Motor neuron (in vitro differentiated cells): ENCODE measurements at places on chromosomes 2 and 18. TPM values are rescaled to one million over a fixed set of nuclear protein-coding genes. Genes with fewer than 3 reads are reported as not detected.

DNA sequence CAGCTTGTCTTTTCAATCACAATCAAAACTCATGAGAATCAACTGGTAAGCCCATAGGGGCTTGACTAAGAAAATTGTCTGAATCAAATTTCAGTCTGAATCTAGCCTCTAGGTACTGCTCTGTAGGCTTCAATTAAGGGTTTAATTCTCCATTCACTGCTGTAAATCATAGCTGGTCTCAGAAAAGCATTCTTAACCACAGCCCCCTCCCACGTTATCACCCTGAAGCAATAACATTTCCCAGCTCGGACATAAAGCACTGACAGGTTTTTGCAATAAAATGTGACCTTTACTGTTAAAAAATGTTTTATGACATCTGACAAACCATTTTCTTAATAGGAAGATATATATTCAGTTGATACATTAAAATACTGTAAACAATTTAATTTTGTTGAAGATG lies 55.0 kb downstream of the LRP1B start:
- ATAC-seq = no peak

- ATAC-seq = no peak
These were observed 9.7 kb downstream of the ECEL1 start for GRCh38 chr2:232477751-232478510.

GRCh38 chr18:50559752-50560680 lies at the start of gene MAPK4:
Gene MAPK4 (plus strand): TSS chr18:50560087. CDS start chr18:50663959, 103,872 bp downstream.
- peak; percentile 84 for ATAC-seq

DNA sequence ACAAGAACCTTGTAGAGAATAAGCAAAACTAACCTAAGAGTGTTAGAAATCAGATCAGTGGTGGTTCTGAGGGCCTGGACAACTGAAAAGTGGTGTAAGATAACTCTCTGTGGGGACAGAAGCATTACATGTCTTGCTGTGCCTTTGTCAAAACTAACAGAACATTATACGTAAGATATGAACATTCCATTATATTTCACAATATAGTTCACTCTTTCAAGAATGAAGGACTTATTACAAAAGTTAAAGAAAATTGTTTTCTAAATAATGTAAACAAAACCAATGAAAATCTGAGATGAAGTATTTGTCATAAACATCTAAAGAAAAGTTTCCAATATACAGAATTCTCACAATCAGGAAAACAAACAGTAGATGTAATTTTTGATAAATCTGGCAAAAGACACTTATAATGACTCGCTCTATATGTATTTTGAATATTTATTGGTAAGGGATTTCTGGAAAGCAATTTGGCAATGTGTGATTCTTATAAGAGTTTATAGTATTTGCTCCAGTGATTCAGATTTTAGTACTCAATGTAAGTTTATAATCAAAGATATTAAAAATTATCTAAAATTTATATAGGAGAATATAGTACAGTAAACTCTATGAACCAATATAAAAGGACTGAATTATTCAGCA lies 258.4 kb downstream of the CD226 start:
- ATAC-seq = no peak

DNA sequence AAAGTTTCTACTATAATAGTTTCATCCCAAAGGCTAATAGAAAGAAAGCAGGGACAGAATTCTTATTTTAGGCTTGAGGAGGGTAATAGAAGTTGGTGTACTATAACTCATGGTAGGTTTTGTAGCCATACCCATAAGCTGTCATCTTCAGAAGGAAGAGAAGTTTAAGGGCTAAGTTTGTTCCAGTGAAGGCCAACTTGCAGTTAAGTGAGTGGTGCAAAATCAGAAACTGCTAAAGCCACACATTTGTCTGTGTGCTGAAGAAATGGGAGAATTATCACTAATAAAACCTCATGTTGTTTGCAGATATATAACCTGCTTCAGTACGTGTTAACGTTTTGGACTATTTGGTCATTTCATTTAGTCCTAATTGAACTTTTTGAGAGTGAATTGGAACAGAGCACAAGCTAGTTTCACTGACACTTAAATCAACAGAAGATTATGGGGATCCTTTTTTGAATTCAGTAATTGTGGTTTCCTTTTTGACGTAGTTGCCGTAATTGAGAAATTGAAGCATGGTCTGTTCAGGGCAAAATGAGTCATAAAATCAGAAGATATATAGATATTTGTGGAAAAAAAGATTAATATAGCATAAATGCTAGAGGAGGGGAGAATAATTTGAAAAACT lies 69.1 kb downstream of the PHLPP1 start:
- no peak for ATAC-seq

DNA sequence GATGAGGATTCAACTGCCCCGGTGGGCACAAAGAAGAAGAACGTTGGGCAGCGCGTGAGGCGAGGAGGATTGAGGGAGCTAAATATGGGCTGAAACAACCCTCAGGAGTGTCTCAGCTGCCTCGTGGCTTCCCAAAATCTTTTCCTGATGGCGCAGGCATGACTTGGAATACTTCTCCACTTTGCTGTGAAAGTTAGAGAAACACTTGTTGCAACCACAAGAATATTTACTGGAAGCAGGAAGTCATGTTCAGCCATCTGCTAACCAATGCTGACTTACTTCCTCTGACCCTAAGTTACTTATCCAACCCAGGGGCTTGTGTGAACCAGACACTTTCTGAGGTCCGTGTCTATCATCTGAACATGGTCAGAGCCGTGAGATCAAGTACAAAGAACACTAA lies 148.8 kb downstream of the ARL4C start:
- no peak for ATAC-seq

DNA sequence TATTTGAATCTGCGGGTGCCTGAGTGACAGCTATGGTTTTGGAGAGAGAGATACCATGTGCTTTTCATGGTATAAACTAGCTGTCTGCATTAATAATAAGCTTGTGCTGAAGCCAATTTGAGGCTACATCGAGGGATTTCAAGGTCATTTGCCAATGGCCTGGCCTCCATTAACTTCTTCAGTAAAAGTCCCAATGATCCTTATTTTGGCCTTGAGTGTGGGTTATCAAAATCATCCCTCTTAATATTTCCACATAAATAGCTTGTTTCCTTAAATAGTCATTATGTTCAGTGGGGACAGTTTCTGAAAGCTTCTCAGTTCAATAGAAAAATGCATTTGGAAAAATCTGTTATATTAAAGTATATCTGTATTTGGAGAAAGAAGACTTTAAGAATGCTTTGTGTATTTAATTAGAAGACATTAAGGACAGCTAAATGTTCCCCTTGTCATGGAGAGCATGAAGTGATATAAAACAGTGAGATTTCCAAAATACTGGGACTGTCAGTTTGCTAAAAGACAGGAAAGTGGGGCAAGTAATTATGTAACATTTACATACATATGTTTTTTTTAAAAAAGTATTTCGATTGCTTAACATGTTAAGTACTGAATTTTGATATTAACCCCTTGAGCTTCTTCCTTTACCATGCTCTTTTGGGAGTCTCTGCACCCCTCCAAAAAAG lies 355.5 kb upstream of the ZEB2 start:
- ATAC-seq = no peak

The TNFAIP6 gene
- 11.2 and 16.0 TPM in 2 replicates for total RNA-seq

The CHRND gene
- total RNA-seq = 0.05 and 0.13 TPM in 2 replicates

The PJVK gene
- total RNA-seq = 7.5 and 9.6 TPM in 2 replicates

The CBLN2 gene
- 8.6 and 9.7 TPM in 2 replicates for total RNA-seq
